ENCODE measurements at places on chromosomes 3 and 15.

- DNase-seq, result no peak
- H3K4me3 ChIP-seq, result no peak overlapping the region
- no peak overlapping the region for H3K27ac ChIP-seq
- no peaks in the 10 kb centered on the region for H3K4me1 ChIP-seq
- peaks cover 13% of the 10 kb centered on the region for H3K27me3 ChIP-seq
- no peaks in the 10 kb centered on the region for H3K36me3 ChIP-seq
Observed at GRCh38 chr3:157109267-157110141, 50.4 kb downstream of the CCNL1 start.

DNA sequence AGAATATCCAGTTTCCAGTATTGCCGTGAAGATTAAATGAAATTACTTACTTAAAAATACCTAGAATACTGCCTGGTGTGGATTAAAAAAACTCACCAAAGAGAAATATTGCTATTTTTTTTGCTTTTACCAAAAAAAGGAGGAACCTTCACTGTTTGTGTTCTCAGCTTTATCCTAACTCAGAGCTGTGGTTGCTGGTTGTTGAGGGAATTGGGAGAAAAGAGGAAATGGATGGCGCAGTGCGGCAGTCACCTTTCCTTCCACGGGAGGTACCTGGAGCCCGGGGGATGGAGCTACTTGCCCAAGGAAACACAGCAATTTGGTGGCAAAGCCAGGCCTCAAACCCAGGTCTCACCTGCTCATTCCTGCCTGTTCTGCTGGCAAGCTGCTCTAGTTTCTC is 270.3 kb downstream of the RPLP1 start:
- no peak for DNase-seq
- no peak overlapping the region for H3K27ac ChIP-seq
- peaks cover 13% of the 10 kb centered on the region for H3K4me1 ChIP-seq

DNA sequence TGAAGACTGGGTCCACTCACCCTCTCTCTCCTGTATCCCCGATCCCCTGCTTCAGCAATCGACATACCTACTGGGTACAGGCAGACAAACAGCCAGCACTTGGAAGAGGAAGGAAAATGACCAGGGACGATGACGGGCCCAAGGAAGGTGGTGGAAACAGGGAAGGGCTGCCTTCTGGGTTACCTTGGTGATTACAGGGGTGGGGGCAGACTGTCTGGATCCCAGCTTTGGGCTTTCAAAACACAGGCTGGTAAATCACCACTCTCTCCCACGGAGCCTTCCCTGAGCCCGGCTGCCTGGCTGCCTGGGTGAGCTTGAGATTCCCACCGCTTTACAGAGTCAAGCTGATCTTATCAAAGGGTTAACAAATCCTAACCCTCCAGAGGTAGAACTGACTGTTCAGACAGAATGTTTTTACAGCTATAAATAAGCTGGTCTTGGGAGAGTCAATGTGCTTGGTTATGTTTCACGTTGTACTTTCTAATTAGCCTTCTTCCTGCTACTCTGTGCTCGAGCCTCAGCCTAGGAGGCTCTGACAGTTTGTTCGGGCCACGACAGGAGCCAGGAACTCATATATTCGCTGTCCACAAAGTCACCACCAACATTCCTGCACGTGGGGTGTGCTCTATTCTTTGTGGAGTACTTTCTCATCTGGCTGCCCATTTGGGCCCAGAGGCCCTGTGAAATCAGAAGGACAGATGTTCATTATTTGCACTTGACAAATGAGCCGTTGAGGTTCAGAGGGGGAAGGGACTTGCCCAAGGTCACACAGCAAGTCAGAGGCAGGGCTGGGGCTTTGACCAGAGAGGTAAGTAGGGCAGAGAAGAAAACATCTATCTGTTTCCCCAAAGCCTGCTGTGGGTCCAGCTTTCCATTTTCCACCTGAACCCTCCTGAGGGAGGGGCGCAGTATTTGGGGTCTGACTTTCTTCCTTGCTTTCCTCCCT is 63.5 kb downstream of the FEM1B start:
- no peaks in the 10 kb centered on the region for H3K36me3 ChIP-seq
- no peak overlapping the region for H3K27ac ChIP-seq
- DNase-seq, result no peak
- H3K4me3 ChIP-seq, result no peak overlapping the region

DNA sequence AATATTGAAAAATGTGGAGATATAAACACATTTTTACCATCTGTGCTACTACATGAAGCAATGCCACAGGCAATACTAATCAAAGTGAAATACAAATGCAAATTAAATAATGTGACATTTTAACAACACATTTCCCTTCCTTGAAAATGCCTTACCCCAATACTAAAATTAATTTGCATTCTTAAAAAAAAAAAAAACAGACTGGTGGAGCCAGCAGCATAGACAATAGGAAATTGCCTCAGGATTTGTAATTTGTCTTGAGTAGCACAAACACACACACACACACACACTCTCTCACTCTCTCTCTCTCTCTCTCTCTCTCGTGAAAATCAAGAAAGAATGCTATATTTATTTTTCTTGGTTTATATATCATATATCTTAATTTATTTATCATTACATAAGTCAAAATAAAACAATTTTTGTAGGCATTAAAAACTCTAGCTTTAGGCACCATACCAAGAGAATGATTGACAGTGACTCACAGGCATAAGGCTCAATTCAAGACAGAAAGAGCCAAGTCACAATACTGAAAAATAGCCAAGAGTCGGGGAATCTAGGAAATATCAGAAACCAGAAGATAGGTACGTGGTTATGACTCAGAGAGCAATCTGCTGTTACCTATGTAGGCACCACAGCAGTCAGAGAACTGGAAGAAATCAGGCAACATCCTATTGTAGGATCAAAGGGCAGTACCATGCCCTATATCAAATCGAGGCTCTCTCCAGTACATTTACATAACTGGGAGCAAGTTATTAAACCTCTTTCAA is 23.0 kb downstream of the SUCNR1 start:
- DNase-seq, result no peak
- H3K27me3 ChIP-seq, result no peaks in the 10 kb centered on the region

- no peak overlapping the region for H3K27ac ChIP-seq
- no peak for DNase-seq
- peaks cover 17% of the 10 kb centered on the region for H3K27me3 ChIP-seq
- H3K4me3 ChIP-seq, result no peak overlapping the region
- H3K4me1 ChIP-seq, result no peaks in the 10 kb centered on the region
Observed at GRCh38 chr15:57873564-57874209, 167.2 kb downstream of the POLR2M start.

GRCh38 chr3:129286081-129286480 is 7.4 kb downstream of the HMCES start:
- H3K4me1 ChIP-seq, result peaks cover 16% of the 10 kb centered on the region
- H3K27me3 ChIP-seq, result no peaks in the 10 kb centered on the region
- H3K4me3 ChIP-seq, result no peak overlapping the region

GRCh38 chr15:74202452-74203401 is at the start of gene STRA6:
Gene STRA6, minus strand, starts transcription at chr15:74202787. Its CDS starts 520 bp downstream, at chr15:74202267.
- DNase-seq, result no peak
- H3K36me3 ChIP-seq, result no peaks in the 10 kb centered on the region
- no peak within 1 kb of the TSS for H3K4me3 ChIP-seq
- H3K27me3 ChIP-seq, result peaks cover 6% of the 10 kb centered on the region

DNA sequence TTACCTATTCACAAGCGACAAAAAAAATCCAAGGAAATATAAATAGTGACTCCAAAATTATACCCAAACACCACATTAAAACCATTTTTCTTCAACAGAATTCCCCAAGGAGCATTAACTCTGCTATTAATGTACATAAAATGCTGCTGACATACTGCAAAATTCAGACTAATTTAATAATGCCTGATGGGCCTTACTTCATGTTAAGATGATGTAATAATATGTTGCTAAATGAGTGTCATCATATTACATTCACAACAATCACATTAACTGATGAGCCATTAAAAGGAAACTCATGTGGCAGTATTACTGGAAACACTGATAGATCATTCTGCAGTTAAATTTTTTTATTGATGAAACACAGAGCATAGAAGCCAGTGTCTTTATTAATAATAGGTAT is 204.9 kb upstream of the CGNL1 start:
- H3K27ac ChIP-seq, result no peak overlapping the region
- H3K27me3 ChIP-seq, result no peaks in the 10 kb centered on the region
- no peak overlapping the region for H3K4me3 ChIP-seq
- DNase-seq, result no peak
- H3K4me1 ChIP-seq, result no peaks in the 10 kb centered on the region

GRCh38 chr3:111859061-111859973 is at the start of gene PHLDB2:
Gene PHLDB2, plus strand, starts transcription at chr3:111859265. Its CDS starts 24,813 bp downstream, at chr3:111884078.
- H3K36me3 ChIP-seq, result no peaks in the 10 kb centered on the region
- peaks cover 33% of the 10 kb centered on the region for H3K27me3 ChIP-seq
- DNase-seq, result peak; percentile 84

GRCh38 chr3:158950178-158950901 is 148.5 kb downstream of the MFSD1 start:
- DNase-seq, result no peak
- no peaks in the 10 kb centered on the region for H3K36me3 ChIP-seq
- H3K27me3 ChIP-seq, result no peaks in the 10 kb centered on the region
- H3K27ac ChIP-seq, result no peak overlapping the region

DNA sequence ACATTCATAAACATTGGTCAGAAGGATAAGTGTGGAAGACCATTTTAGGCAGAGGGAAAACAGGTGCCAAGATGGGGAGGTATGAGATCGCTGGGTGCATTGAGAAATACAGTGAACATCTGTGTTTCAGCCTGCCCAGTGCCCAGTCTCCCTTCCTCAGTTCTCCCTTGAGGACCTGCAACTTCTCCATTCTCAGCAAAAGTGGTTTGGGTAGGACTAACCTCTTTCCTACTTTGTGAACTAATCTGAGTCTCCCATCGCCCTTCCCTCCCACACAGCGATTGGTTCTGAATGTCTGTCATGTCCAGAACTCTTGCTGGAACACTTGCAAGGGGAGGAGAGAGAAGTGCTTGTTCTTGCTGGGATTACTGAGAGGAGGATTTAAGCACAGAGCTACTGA is 10.9 kb upstream of the CCNL1 start:
- H3K27me3 ChIP-seq, result no peaks in the 10 kb centered on the region
- no peaks in the 10 kb centered on the region for H3K36me3 ChIP-seq
- no peak overlapping the region for H3K27ac ChIP-seq
- H3K4me1 ChIP-seq, result peaks cover 12% of the 10 kb centered on the region

GRCh38 chr15:73403171-73403570 is 34.4 kb upstream of the HCN4 start:
- no peak overlapping the region for H3K4me3 ChIP-seq
- H3K27ac ChIP-seq, result no peak overlapping the region
- no peak for DNase-seq
- no peaks in the 10 kb centered on the region for H3K4me1 ChIP-seq

- no peak overlapping the region for H3K27ac ChIP-seq
- no peak for DNase-seq
- no peaks in the 10 kb centered on the region for H3K27me3 ChIP-seq
Observed at GRCh38 chr15:62071711-62072308, 5.0 kb downstream of the C2CD4A start.

DNA sequence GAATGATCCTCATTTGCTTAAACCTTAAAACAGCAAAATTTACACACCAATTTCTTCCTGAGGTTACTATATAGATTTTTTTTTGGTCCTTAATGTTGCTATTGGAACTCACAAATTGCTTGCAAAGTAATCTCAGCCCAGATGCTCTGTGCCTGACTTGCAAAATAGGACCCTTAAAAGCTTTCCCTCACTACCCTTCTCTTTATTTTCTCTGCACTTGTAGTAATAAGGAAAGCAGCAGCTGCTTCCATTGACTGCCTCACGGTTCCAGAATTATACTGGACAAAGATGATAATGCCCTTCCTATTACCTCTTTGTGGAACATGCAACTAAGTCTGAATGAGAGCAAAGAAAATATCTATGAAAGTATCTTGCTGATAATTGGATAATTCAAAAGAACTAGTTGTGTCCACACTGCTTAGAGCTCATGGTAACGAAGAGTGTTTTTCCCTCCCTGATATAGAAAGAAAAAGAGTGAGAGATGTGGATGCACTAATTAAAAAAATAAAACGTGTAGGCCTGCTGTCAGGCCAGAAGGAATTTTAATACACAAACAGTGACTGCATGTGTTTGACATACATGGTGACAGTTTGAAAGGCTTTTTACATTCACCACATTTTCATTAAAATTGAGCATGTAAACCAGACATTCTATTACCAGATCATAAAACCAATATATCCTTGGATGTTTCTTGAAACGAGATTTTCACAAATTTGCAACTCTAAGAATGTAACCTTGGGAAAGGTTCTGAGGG is 783.1 kb downstream of the GBE1 start:
- H3K4me1 ChIP-seq, result no peaks in the 10 kb centered on the region
- no peak for DNase-seq
- no peaks in the 10 kb centered on the region for H3K27me3 ChIP-seq

DNA sequence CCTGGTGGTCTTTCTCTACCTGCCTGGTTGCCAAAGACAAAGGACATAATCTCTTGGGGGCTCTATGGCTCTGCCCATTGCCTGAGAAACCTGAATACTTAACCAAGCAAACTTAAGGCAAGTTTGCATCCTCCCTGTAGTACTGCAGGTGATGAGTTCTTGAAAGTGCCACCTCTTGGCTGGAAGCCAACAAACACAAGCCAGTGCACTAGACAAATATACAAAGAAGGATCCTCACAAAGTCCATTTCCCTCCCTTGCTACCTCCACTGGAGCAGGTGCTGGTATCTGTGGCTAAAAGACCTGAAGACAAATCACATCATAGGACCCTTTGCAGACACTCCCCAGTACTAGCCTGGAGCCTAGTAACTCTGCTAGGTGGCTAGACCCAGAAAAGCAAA is 772.3 kb downstream of the SI start:
- no peaks in the 10 kb centered on the region for H3K36me3 ChIP-seq
- no peak overlapping the region for H3K4me3 ChIP-seq
- no peaks in the 10 kb centered on the region for H3K27me3 ChIP-seq
- no peak for DNase-seq
- no peaks in the 10 kb centered on the region for H3K4me1 ChIP-seq

DNA sequence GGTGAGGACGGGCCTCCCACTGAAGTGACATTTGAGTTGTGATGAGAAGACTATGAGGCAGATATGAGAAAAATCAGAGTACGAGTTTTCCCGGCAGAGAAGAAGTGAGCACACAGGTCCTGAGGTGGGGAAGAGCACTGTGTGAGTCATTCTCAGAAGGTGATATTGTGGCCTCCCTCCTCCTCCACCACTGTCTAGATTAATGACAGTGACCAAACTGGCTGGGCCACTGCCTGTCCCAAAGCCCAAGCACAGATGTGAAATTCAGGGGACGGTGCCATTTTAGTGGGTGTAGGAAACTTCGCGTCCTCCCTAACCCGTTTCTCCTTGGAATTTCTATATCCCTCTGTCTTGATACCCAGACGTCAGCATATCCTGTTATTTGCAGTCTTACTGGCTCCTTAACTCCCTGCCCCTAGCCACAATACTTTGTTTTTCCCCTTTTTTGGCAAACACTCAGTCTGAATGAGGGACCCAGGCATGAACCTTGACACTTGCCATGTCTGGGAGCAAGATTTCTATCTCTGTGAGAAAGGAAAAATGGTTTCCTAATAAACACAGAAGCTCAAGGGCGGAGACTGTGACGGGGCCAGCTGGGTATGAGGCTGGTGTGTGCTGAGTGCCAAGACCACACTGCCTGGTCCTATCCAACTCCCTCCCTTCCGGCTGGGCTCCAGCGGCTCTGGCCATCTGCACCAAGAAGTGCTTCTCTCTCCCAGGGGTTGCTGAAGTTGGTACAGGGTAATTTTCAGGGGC is 15.2 kb downstream of the PRICKLE2 start:
- no peak for DNase-seq
- H3K27me3 ChIP-seq, result no peaks in the 10 kb centered on the region
- no peaks in the 10 kb centered on the region for H3K4me1 ChIP-seq
- no peaks in the 10 kb centered on the region for H3K36me3 ChIP-seq
